Stimulated activated CD4-positive, alpha-beta T cell treated with anti-CD3 and anti-CD28 coated beads, Interleukin-15, amount 100 ng/mL, for 1 hour (primary cell): ENCODE measurements at places on chromosomes 2 and 18.
A peak's percentile ranks its signal among the peaks of the same experiment; 100 is the strongest.

- DNase-seq = no peak
Observed at GRCh38 chr2:150468350-150468960, 19.0 kb downstream of the RND3 start.

DNA sequence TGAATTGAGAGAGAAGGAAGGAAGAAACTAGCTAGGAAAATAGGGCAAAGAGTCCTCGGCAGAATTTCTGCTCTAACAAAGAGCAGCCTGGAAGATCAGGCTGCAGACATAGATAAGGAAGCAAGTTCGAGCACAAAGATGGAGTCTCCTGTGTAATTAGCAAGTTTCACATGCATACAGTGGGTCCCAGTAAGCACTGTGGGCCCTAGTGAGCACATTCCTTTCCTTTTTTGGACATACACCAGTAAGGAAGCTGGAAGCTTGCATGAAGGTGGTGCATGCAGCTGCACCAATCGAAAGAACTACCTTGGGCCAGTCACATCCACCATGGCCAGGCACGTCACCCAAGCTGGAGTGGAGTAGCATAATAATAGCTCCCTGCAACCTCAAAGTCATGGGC is 109.7 kb downstream of the NOL4 start:
- DNase-seq = no peak

- no peak for DNase-seq
Observed at GRCh38 chr2:231923951-231924888, 2.0 kb downstream of the NPPC start.

GRCh38 chr2:160336105-160336504 is 136.0 kb upstream of the ITGB6 start:
- no peak for DNase-seq

DNA sequence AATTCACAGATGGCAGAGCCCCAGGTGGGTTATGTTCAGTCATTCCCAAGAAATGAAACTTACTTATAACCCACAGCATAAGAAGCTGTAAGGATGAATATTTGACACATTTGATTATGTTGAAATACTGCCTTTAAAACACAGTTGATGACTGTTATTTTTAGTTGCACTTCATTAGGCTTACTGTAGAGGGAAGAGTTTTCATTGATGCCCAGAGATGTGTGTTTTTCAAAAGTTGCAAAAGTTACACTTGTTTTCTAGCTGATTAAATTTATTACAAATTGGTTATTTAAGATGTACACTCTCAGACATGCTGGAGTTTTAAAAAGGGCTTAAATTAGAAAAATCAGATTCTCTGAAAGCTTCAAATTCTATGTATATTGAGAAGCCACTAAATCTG is 506.1 kb downstream of the PARD3B start:
- no peak for DNase-seq

DNA sequence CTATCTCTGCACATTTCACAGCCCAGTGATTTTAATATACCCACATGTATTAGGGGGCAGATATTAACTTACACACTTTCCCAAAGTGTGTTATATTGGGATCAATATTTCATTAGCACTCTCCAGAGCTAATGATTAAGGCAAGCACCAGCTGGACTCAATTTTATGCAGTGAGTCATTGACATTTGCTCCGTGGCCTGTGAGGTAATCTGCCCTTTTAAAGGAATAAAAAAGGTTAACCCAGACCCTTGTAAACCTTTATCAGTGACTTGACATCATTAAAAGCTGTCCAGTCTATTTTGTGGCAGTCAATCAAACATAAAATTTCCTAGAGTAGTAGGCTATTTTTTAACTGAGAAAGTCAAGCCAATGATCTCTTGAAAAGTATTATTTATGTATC is 1870.4 kb upstream of the CELF4 start:
- no peak for DNase-seq

GRCh38 chr2:111919794-111920608 is 21.6 kb downstream of the MERTK start:
- DNase-seq = no peak

- DNase-seq = no peak
Observed at GRCh38 chr2:215137741-215138340, 585 bp downstream of the ABCA12 start.

DNA sequence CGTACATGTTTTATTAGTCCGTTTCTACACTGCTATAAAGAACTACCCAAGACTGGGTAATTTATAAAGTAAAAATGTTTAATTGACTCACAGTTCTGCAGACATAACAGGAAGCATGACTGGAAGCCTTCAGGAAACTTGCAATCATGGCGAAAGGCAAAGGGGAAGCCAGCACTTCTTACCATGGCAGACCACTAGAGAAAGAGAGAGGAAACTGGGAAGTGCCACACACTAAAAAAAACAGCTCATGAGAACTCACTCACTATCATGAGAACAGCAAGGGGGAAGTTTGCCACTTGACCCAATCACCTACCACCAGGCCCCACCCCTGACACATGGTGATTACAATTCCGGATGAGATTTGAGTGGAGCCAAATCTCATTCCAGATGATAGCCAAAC is 466.2 kb downstream of the IRS1 start:
- no peak for DNase-seq

DNA sequence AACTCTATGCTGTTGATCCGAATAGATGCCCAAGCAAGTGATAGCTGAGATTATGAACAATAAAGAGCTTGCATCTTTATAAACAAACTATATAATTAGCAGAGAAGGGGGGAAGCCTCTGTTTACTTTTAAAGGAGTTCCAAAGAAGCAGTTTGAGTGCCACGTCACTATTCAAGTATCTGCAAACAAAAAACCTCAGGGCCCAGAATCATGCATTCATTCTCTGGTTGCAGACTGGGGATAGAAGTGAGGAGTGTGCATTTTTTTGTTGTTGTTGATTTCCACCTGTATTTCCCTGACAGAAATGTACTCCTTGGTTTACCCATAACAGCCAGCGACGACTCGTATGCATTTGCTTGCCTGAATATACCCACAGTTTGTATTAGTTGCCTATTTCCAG is 264.3 kb downstream of the PTGR3 start:
- DNase-seq = no peak

- DNase-seq = no peak
Observed at GRCh38 chr2:96103761-96104486, 12.4 kb downstream of the ADRA2B start.

GRCh38 chr2:48339451-48339850 is 190.5 kb upstream of the STON1 start:
- no peak for DNase-seq

DNA sequence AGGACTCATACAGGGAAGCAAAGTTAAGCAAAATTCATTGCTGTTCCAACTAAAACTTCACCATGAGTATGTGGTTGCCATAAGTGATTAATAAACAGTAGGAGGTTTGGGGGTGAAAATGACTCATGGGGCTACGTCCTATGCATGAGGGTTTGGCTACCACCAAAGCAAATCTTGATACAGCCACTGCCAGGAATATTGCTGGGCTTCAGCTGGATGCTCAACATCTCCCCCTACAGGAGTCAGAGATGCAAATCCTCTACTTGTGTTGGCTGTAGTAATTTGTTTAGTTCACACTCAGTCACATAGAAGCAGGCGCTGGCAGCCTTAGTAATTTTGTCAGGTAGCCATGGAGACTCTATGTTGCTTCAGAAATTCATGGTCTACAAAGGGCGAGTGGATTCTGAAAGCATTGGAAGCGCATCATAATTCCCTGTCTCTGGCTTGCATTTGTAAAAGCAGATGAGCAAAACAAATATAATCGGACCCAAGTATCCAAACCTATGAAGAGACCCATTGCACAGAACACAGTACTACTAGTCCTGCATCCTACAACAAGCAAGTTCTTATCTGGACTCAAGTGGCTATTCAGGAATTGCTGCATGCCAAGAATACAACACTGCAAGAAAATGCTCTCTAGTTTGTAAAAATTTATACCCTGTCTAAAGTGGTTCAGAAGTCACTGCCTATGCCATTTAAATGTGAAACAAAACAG is 76.0 kb downstream of the CD28 start:
- peak; percentile 30 for DNase-seq

DNA sequence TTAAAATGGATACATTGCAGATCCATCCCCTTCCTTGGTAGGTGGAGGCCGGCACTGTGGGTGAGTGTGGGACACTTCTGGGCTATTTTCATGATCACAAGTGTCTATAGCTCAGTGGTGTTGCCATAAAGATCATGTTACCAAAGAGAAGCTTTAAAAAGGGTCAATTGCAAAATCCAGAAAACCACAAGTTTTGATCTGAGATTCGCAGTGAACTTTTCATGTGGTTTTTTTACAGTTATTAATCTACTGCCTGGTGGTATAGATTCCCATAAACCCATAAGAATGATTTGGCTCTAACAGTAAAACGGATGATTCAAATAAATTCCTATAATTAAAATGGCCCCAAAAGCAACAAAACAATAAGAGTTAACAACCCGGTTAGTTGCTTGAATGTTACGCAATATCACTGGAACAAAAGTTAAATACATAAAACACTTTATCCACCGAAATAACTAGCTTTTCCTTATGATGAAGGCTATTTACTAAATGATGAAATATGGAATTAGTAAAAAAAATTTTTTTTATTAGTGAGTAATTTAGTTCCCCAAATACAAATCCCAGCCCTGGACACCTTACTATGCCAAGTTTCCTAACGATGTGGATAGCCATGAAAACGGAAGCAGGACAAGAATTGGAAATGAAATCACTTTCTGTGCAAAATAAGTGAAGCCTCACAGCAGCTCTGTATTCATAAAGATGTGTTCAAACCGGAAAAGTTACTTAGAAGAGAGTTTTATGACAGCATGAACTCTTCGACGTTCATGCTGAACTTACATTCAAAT is 95.6 kb upstream of the THOC1 start:
- DNase-seq = no peak

GRCh38 chr18:3595369-3596273 is 145.6 kb downstream of the TGIF1 start:
- no peak for DNase-seq

DNA sequence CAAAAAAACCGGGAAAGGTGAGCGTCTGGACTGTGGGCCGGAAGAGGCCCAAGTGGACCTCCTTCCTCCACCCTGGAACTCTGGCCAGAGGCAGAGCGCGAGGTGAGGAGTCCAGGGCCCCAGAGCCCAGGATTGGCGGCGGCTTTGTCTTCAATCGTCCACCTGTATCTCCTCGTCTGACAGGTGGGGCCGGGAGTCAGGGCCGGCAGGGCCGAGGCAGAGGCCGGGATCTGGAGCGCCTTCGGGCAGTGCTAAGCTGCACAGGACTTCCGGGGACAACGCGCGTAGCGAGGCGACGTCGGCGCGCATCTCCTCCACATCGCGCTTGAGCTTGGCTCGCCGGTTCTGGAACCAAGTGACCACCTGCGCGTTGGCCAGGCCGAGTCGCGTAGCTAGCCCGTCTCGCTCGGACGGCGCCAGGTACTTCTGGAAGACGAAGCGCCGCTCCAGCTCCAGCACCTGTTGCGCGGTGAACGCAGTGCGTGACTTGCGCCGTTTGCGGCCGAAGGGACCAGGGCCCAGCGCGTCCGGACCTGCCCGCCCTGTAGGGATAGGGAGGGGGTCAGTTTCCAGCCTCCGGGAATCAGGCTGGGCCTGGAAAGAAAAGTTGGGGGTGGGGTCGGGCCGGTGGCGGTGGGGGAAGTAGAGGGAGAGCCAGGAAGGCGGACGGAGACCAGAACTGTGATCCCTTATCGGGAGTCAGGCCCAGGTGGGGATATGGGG is 1.5 kb downstream of the LBX2 start:
- no peak for DNase-seq

DNA sequence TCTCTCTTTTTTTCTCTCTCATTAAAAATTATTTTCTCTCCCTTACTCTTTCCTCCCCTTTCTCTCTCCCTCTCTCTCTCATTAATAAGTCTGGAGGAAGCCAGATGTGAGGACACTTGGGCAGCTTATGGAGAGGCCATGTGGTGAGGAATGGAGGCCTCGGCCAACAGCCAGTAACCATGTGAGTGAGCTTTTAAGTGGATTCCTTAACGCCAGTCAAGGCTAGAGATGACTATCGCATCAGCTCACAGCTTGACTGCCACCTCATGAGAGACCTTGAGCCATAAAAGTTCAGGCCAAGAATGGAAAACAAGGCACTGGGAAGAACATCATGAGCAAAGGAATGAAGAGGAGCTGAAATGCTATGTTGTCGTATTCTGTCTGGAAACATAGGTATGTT is 39.1 kb downstream of the ETAA1 start:
- no peak for DNase-seq
